ENCODE measurements at places on chromosomes 13 and 19. TPM values are rescaled to one million over a fixed set of nuclear protein-coding genes. Genes with fewer than 3 reads are reported as not detected.

DNA sequence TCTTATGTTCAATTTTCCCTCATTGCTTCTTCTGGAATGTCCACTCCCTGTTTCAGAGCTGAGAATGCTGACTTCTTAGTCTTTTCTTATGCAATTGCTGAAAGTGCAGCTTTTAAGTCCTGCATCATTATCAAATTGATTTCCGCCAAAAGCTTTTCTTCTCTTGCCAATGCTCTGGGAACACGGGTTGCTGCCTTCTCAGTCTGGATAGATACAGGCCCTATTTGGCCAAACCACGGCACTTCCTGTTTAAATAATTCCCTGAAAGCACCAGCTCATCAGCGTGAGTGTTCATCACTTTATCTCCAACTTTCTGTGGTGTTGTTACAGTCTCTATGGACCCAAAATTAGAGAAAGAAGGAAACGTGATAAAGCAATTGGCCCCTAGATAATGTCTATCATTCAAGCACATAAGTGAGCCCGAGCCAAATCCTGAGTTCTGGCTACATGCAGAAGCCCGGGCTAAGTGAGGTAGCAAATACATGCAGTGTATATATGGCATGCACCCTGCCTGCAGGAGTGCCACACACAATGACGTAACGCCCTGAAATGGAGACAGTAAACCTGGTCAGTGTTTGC, 85.7 kb downstream of the CYSLTR2 start:
- H3K27ac ChIP-seq, result no peak overlapping the region
- no peaks in the 10 kb centered on the region for H3K27me3 ChIP-seq
- H3K36me3 ChIP-seq, result no peaks in the 10 kb centered on the region
- no peak for DNase-seq
- H3K4me1 ChIP-seq, result no peaks in the 10 kb centered on the region

- no peaks in the 10 kb centered on the region for H3K36me3 ChIP-seq
- no peak overlapping the region for H3K27ac ChIP-seq
- no peak overlapping the region for H3K4me3 ChIP-seq
- no peaks in the 10 kb centered on the region for H3K27me3 ChIP-seq
Observed at GRCh38 chr13:40152145-40152544, 496.7 kb downstream of the COG6 start.

DNA sequence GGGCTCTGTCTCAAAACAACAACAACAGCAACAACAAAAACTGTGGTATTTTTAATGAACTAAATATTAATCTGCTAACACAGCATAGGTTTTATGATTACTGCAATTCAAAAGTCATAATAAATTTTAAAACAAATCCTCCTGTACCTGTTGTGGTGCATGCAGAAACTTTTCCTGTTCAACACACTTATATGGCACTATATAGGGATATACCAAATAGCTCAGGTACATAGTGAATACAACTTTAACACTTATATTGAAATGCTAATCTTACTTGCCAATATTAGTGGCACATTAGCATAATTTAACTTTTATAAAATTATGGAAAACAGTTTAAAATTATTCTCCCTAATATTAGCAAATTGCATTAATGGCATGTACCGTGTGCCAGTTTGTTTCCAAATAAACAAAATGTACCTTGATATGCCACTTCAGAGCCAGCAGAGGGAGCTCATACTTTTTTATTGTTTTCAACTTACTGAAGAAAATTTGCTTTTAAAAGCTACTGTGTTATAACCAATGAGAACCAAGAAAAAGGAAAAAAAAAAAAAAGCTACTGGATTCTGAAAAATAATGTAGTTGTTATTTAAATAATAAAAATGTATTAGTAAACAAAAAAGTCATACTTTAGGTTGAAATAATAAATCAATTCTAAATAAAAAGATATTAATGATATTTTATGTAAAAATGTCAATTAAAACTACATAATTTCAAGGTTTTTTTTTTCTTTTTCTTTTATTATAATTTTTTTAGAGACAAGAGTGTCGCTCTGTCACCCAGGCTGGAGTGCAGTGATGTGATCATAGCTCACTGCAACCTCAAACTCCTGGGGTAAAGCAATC, 18.0 kb upstream of the RBM26 start:
- H3K27ac ChIP-seq, result no peak overlapping the region

DNA sequence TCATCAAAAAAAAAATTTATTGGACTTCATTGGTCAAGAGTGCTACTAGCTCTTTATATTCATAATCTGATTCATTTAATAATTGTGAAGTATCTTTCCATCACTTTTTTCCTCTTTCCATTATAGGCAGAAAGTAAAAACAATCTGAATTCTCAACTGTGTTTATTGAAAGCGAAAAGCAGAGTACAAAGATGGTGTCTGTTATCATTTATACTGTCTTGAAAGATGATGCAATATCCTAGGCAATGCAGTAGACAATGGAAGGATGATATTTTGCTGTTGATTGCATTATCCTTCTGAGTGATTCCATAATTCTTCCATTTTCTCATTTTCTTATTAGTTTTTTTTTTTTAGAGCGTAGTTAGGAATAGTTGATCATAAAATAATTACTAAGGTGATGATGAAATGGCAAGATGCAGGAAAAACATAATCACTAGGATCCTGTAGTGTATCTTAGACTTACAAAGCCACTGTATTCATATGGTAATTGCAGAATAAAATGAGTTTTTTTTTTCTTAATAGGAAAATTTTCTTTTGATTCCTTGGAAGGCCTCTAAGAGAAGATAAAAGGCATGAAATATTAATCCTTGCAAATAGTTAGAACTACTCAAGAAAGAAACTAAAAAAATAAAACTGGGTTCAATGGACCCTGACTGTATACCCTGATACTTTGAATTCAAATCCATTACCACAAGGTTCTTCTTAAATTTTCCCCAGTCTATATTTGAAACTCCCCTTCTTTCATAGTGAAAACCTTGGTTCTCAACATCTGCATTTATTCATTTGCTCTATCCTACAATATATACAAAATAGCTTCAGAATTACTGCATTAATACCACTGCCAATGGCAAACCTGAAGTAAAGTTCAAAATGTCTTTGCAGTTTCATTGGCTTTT, 11.6 kb downstream of the URI1 start:
- H3K4me1 ChIP-seq, result no peaks in the 10 kb centered on the region
- H3K4me3 ChIP-seq, result no peak overlapping the region
- H3K36me3 ChIP-seq, result no peaks in the 10 kb centered on the region
- no peak for DNase-seq

- H3K27me3 ChIP-seq, result no peaks in the 10 kb centered on the region
- no peaks in the 10 kb centered on the region for H3K4me1 ChIP-seq
- H3K36me3 ChIP-seq, result no peaks in the 10 kb centered on the region
- no peak overlapping the region for H3K27ac ChIP-seq
Observed at GRCh38 chr13:102704238-102705058, 9.6 kb upstream of the METTL21C start.

- DNase-seq, result no peak
- no peak overlapping the region for H3K4me3 ChIP-seq
- no peaks in the 10 kb centered on the region for H3K4me1 ChIP-seq
- no peaks in the 10 kb centered on the region for H3K27me3 ChIP-seq
Observed at GRCh38 chr19:3818466-3818865, 32.3 kb upstream of the MATK start.

GRCh38 chr19:42427313-42427712, at the start of gene LIPE:
Gene LIPE, minus strand, starts transcription at chr19:42427388. Its CDS starts 239 bp downstream, at chr19:42427149.
- DNase-seq, result no peak
- H3K27me3 ChIP-seq, result no peaks in the 10 kb centered on the region
- no peaks in the 10 kb centered on the region for H3K4me1 ChIP-seq
- no peak within 1 kb of the TSS for H3K27ac ChIP-seq

- H3K4me1 ChIP-seq, result no peaks in the 10 kb centered on the region
Observed at GRCh38 chr19:34579281-34580054, 97.5 kb downstream of the SCGB2B2 start.

GRCh38 chr13:84672616-84673015, 790.3 kb upstream of the SLITRK1 start:
- no peak for DNase-seq
- H3K27me3 ChIP-seq, result no peaks in the 10 kb centered on the region
- no peaks in the 10 kb centered on the region for H3K4me1 ChIP-seq
- no peak overlapping the region for H3K27ac ChIP-seq
- H3K36me3 ChIP-seq, result no peaks in the 10 kb centered on the region

The DAPK3 gene
- 202 TPM for total RNA-seq

The TMEM221 gene
- total RNA-seq, result 0.51 TPM

- H3K4me1 ChIP-seq, result no peaks in the 10 kb centered on the region
- no peak for DNase-seq
- H3K4me3 ChIP-seq, result no peak overlapping the region
Observed at GRCh38 chr13:30308548-30308947, 1.2 kb upstream of the KATNAL1 start.

The ATP7B gene
- 4.3 TPM for total RNA-seq

The SPART gene
- 34.1 TPM for total RNA-seq

GRCh38 chr13:113302986-113303385, 5.9 kb downstream of the LAMP1 start:
- no peak overlapping the region for H3K4me3 ChIP-seq
- H3K4me1 ChIP-seq, result no peaks in the 10 kb centered on the region
- no peak overlapping the region for H3K27ac ChIP-seq
- no peaks in the 10 kb centered on the region for H3K36me3 ChIP-seq

The ALOX5AP gene
- total RNA-seq, result 7.4 TPM

The CACNG8 gene
- 0.24 TPM for total RNA-seq

- no peak overlapping the region for H3K4me3 ChIP-seq
- no peak for DNase-seq
- H3K36me3 ChIP-seq, result no peaks in the 10 kb centered on the region
- no peaks in the 10 kb centered on the region for H3K27me3 ChIP-seq
- no peaks in the 10 kb centered on the region for H3K4me1 ChIP-seq
- no peak overlapping the region for H3K27ac ChIP-seq
Observed at GRCh38 chr13:85013006-85013405, 786.2 kb downstream of the SLITRK6 start.
